ENCODE measurements at places on chromosomes 1 and 21.

- DNase-seq = no peak
Observed at GRCh38 chr1:198575798-198576641, 35.5 kb upstream of the ATP6V1G3 start.

- no peak for DNase-seq
Observed at GRCh38 chr1:36609241-36610027, 126.7 kb upstream of the CSF3R start.

- no peak for DNase-seq
Observed at GRCh38 chr1:7784492-7785071, 491 bp downstream of the PER3 start.

GRCh38 chr1:22284906-22285548 is 142.1 kb upstream of the WNT4 start:
- no peak for DNase-seq

- DNase-seq = no peak
Observed at GRCh38 chr1:203142684-203143408, 15.3 kb downstream of the ADORA1 start.

GRCh38 chr21:23524685-23525084 is 2082.6 kb downstream of the MRPL39 start:
- DNase-seq = no peak

DNA sequence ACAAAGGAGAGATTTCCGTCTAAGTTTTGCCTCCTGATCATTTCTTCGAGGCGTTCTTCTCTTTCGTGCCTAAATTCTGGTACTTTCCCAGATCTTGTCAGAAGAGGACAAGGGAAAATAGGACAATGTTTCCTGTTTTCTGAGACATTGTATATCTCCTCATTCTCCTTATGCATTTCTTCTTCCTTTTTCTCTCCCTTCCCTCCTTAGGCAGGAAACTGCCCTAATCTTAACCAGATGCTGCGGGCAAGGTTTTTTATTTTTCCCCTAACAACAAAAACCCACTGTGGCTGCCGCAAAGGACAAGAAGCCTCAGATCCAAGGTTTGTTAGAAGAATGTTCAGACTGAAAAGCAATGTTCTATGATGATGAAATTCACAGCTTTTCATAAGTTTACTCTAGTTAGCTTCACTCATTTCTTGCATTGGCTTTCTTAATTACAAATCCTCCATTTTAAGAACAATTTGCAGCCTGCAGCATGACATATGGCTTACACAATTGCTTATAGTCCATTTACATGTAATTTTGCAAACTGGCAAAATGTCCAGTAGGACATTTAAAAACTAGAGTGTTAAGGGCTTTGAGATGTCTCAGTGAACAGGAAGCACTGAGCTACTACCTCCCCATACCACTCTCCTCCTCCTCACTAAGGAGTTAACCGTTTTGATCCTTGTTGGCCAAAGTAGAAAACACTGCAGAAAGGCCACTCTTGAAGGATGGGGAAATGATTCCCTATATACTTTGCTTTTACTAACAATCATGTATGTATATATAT is 624 bp downstream of the CTSK start:
- no peak for DNase-seq

DNA sequence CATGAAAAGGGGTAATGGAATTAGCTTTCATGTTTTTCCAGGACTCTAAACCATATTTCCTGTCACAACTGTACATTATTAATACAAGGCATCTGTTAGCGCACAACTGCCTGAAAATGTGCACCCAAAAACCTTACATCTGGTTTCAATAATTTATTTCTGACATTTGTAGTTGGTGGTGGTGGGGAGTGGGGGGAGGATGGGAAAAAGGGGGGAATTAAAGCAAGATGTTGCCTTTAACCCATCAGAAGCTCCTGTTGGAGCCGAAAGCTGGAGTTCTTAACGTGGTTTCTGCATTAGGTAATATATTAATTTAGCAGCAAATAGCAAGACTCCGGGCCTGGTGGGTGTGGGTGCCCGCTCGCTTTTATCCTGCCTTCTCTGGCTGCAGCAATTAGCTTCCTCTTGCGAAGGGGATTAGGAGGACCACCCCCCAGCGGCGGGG is 36.9 kb upstream of the HHAT start:
- DNase-seq = no peak

- no peak for DNase-seq
Observed at GRCh38 chr1:26771285-26771642, 16.5 kb upstream of the PIGV start.

DNA sequence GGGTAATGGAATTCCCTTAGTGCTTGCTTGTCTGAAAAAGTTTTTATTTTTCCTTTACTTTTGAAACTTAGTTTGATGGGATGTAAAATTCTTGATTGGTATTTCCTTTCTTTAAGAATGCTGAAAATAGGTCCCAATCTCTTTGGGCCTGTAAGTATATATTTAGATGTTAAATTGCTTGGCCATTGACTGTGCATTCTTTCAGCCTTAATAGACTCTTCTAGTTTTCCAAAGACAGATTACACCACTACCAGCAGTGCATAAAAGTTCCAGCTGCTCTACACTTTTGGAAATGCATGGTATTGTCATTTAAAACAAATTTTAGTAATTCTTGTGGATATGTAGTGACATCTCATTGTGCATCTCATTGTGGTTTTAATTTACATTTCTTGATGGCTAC is 464.8 kb upstream of the USP24 start:
- DNase-seq = no peak

- DNase-seq = no peak
Observed at GRCh38 chr1:224114787-224115175, 870 bp downstream of the FBXO28 start.

DNA sequence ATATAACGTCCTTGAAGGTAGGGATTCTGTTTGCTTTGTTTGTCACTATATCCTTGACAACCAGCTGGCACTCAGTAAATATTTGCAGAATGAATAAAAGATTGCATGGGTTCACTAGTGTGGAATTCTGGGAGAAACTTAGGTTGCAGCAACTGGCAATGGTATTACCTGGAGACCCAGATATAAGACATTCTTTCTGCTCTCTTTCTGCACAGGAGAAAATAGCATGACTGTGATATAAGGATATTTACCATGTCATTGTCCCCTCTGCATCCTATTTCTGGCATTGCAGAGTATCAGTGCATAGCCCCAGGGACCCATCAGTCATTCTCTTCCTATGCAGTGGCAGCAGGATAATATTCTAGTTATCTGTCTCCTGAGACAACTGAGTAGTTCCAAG is 308.9 kb upstream of the LRRC7 start:
- no peak for DNase-seq

DNA sequence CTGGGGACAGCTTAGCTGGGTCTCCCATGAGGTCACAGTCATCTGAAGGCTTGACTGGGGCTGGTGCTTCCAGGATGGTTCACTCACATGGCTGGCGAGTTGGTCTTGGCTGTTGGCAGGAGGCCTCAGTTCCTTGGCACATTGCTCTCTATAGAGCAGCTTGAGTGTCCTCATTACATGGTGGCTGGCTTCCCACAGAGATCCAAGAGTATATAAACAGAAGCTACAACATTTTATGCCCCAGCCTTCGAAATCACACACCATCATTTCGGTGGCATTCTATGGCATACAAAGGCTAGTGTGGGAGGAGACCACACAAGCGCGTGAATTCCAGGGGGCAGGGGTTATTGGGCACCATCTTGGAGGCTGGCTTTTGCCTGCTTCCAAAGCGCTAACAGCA is 63.0 kb downstream of the ALPL start:
- no peak for DNase-seq

- DNase-seq = peak; percentile 36
Observed at GRCh38 chr1:96049759-96050409, 671.7 kb upstream of the PTBP2 start.

- no peak for DNase-seq
Observed at GRCh38 chr1:64072089-64072793, 131.2 kb upstream of the UBE2U start.

GRCh38 chr21:25425156-25425555 is 182.1 kb downstream of the MRPL39 start:
- DNase-seq = no peak

GRCh38 chr1:81670286-81670685 is 130.4 kb upstream of the ADGRL2 start:
- DNase-seq = peak; percentile 74

GRCh38 chr21:33901412-33902288 is 14.0 kb downstream of the ATP5PO start:
- DNase-seq = peak; percentile 26

DNA sequence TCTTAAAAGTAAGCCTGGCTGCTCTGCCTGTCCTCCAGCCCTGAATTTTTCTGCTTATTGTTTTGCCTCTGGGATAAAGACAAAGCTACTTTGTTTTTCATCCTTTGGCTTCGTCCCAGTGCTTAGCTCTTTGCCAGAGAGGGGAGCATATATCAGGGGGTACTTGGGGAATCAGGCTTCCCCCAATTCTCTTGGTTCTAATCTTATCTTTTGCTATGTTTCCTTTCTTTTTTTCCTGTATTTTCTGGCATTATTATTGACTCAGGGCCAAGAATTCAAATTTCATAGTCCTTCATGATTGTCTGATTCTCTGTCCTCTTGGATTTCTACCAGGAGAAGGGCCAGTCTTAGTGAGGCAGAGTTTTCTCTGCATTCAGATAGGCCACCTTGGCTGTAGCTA is 51.2 kb downstream of the GIPC2 start:
- DNase-seq = no peak

DNA sequence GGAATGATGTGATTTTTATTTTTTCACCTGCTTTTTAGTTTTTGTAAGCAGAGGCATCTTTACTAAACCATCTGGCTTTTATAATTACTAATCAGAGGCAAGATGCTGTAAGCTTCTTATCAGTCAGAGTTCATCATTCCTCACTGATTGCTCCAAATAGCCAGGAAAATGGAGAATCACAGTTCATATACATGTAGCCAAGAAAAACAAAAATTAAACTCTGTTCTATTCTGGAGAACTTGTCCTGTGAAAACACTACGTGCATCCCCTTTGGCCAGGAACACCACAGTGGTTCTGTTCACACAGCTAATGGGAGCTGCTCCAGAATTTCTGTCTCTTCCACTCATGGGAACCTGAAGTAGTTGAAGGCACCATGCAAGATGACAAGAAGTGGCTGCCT is 725.5 kb upstream of the CHRM3 start:
- DNase-seq = no peak

DNA sequence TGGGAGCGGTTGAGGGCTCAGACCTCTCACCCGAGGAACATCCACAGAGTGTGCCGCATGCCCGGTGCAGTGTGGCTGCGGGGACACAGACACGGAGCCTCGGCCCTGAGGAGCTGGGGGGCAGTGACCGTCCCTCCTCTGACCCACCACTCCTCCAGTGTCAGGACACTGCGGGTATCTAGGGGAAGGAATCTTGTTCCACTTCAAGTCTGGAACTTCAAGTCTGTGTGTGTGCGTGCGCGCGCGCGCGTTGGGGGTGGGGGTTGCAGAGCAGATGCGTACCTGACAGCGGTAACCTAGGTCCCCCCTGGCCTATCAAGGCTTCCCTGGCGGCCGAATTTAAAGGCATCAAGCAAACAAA is 17.3 kb downstream of the PCSK9 start:
- no peak for DNase-seq

DNA sequence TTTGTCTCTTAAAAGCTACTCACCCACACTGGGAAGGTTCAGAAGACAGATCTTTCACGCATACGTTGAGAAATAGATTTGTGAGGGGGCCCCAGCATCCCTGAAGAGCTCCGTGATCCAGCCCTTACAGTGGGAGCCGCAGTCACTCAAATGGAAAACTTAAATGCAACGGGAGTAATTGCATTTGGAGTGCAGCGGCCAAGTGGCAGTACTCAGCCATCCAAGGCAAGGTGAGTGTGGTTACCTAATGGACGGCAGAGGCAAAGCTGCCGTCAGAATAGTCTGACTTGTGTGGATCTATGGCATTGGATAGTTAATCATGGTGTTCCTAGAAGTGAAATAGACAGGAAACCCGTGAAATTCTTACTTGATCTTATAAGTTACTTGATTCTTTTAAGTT is 5.1 kb downstream of the SPSB1 start:
- no peak for DNase-seq

DNA sequence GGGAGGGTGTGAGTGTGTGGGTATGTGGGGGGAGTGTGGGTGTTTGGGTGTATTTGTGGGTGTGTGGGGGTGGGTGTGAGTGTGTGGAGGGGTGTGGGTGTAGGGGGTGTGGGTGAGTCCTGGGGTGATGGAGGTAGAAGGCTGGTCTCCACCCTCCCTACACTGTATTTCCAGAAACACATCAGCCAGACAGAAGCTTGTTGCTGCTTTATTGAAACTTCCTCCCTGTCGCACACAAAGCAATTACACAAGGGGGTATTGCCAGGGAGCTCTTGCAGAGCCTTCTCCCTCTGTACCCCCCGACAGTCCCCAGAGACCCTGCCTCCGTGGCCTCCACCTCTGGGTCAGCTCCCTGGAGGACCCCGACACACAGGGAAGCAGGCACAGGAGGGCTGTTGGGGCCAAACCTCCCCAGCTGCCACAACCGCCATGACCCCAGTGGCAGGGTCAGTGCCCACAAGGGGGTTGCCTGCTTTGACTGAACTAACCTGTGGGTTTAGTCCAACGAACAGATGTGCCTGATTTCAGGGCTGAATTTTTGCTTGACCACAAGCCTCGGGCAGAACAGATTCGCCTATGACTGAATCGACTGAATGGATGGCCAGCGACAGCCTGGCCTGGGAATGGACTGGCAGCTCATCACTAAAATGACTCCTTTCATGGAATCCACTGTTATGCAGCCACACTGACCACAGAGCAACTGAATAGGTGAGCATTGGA is 9.1 kb upstream of the MATN1 start:
- DNase-seq = no peak

- DNase-seq = no peak
Observed at GRCh38 chr21:37568415-37568814, 201.8 kb downstream of the DYRK1A start.

GRCh38 chr21:36791695-36792470 is 93.0 kb downstream of the SIM2 start:
- DNase-seq = no peak

- DNase-seq = no peak
Observed at GRCh38 chr1:211699059-211699458, 23.6 kb upstream of the NEK2 start.

DNA sequence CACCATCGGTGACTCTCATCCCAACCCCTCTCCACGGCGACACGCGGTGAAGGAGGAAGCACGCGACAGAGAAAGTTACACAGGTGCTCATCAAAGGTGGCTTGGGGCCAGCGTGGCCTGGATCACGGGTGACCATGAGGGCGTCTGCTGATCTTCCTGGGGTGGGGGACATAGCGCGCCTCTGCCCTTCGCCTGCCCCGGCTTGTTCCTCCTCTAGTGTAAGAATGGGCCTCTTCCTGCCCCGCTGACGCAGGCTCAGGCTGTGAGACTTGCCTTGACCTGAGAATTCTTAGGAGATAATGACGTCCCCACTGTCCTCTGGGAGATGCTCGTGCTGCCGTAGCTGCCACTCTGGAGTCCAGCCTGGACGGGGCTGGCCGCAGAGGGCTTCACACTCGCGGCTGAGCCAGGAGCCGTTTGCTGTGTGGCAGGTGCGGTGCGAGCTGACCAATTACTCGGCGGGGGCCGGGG is 39.0 kb upstream of the TMEM52 start:
- peak; percentile 54 for DNase-seq

GRCh38 chr1:201750934-201751333 is 78.0 kb upstream of the IPO9 start:
- peak; percentile 51 for DNase-seq

GRCh38 chr1:115183721-115184259 is 94.5 kb upstream of the TSPAN2 start:
- DNase-seq = no peak

Data from foreskin keratinocyte (primary cell).